PC-9 (cell line): ENCODE measurements at places on chromosomes 1 and 21.

- DNase-seq, result no peak
These were observed 40.9 kb downstream of the FCRL3 start for GRCh38 chr1:157659576-157660247.

- no peak for DNase-seq
These were observed 3.5 kb downstream of the ROR1 start for GRCh38 chr1:63777286-63777685.

- DNase-seq, result no peak
These were observed 33.2 kb downstream of the ZBTB40 start for GRCh38 chr1:22484706-22485345.

GRCh38 chr1:118783095-118783758 lies 204.9 kb downstream of the TBX15 start:
- no peak for DNase-seq

GRCh38 chr21:28444111-28444510 lies 548.6 kb downstream of the LTN1 start:
- no peak for DNase-seq

GRCh38 chr1:197942042-197942441 lies 24.9 kb downstream of the LHX9 start:
- DNase-seq, result no peak

GRCh38 chr1:55144886-55145285 lies 70.3 kb downstream of the USP24 start:
- DNase-seq, result no peak

GRCh38 chr1:116874733-116875249 lies 34.9 kb upstream of the PTGFRN start:
- no peak for DNase-seq

DNA sequence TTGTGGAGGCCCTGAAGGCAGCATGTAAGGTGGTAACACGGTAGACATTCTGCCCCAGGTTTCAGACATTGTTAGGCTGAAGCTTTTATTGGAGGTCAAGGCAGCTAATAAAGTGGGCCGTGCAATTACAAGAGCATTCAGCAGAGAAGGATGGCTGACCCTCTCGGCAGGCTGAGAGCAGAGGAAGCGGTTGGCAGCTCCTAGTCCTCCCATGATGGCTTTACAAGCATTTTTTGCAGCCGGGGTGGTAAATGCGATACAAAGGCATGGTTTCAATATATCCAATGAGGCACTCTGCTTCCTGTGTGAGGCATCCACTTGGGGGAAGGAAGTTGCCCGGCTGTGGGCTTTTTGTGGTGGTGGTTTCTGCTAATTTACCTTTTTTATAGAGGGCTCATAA lies 14.6 kb downstream of the KIF26B start:
- DNase-seq, result no peak

DNA sequence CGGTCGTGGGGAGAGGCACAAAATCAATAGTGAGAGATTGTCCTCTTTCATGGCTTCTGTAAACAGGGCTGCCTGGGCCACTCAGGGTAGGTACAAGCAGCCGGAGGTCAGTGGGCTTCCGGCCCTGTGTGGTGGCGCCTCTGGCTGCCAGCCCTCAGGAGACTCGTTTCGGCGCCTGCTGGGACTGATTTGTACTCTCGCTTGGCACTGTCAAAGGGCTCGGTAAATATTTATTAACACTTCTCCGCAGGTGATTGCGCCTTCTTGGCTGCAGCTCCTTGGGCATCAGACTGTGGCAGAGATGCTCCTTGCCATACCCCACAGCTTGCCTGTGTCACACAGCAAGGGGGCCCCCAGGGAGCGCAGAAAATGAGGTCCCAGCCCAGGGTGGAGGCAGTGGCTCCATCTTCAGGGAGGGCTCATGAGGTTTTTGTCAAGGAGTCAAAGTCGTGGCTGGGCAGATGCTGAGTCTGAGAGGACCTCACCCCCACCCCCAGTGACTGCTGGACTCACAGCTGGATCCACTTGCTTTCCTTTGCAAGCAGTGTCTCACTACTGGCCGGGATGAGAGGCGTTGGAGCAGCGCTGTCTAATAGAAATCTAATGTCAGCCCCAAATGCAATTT lies 262.5 kb downstream of the GRIK3 start:
- no peak for DNase-seq

DNA sequence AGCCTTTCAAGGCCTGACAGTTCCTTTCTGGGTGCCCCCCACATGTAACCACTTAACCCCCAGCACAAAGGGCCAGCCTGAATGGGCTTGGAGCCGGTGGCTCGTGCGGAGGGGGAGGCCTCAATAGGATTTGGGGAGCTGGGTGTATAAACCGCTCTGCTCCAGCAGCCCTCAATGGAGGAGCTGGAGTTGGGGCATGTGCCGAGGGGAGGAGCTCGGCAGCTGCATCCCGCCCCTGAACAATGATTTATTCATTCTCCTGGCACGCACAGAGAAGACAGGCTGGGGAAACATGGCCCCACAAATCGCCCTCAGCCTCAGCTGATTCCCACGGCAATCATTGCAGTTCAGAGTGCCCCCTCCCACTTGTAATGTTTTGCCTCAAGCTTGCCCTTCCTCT lies 6.9 kb upstream of the C1orf216 start:
- no peak for DNase-seq

DNA sequence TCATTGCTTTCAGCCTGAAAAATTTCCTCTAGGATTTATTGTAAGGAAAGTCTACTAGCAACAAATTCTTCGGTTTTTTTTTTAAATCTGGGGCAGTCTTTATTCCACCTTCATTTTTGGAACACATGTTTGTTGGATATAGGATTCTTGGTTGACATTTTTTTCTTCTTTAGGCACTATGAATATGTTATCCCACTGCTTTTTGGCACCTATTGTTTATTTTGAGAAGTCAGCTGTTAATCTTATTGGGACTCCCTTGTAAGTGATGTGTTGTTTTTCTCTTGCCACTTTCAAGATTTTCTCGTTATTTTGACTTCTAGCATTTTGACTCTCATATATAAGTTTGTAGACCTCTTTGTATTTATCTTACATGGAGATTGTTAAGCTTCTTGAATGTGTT lies 99.3 kb downstream of the NPHS2 start:
- DNase-seq, result no peak

GRCh38 chr1:176884911-176885310 lies 279.6 kb downstream of the ASTN1 start:
- no peak for DNase-seq

GRCh38 chr1:206563367-206564207 lies 48.7 kb downstream of the EIF2D start:
- no peak for DNase-seq

- DNase-seq, result no peak
These were observed 136.4 kb downstream of the SETD4 start for GRCh38 chr21:35923971-35924370.

- DNase-seq, result no peak
These were observed 18.8 kb downstream of the SLC41A1 start for GRCh38 chr1:205794011-205794730.

DNA sequence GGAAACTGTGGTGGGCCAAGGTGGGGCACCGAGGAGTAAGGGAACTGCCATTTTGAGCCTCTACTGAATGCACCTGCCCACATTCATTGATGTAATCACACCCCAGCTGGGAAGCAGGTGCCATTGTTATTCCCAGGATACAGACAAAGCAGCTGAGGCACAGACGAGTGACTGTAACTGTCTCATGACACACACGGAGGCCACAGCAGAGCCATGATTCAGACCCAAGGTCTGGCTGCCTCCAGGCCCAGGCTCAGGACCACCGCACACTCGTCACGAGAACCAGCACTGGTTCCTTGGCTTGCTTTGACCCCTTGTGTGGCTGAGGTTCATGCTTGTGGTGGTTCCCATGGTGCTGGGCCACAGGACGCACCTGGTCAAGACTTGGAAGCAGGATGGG lies 45.6 kb upstream of the CLIC4 start:
- DNase-seq, result no peak

- DNase-seq, result peak; percentile 53
These were observed 2.8 kb downstream of the S100A6 start for GRCh38 chr1:153532769-153533599.

GRCh38 chr1:42993502-42994136 lies 35.0 kb upstream of the SLC2A1 start:
- DNase-seq, result no peak

- no peak for DNase-seq
These were observed 140.9 kb upstream of the HOOK1 start for GRCh38 chr1:59673573-59674450.

- no peak for DNase-seq
These were observed 17.7 kb downstream of the NMNAT1 start for GRCh38 chr1:9960706-9961562.
